ENCODE measurements at places on chromosomes 7 and 10.
A peak's percentile ranks its signal among the peaks of the same experiment; 100 is the strongest.

DNA sequence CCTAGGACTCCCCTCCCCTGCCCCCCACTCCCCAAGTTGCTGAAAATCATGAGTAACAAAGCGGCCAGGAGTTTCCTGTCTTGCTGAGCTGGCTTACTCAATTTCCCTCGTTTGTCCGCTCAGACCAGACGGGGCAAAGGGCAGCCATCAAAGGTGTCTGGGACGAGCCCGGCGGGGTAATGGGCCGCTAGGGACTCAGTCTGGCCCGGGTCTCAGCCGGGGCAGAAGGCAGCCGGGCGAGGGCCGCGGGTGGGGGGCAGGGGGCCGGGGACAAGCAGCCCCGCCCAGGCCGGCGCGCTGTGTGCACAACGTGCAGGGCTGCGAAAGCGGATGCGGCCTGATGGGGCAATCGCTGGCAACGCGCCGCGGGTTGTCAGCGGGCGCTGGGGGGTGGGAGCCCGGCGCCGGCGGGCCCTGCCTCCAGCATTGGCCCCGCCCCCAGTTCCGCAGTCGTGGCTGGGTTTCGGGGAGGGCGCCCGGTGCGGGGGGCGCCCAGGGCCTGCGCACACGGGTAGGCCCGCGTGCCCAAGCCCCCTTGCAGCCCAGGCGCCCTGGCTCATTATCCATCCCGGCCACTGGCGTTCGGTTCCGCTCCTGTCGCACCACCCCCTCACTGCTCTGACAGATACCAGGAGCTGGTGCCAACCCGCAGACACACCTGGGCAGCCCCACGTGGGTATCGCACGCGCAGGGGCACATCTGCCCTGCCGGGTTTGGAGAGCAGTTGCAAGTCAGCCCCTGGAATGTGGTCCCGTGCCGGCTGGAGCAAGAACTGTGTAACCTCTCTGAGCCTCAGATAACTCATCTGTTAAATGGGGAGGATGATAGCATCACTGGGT, 35.1 kb downstream of the DNAJB12 start:
- no peak for DNase-seq

DNA sequence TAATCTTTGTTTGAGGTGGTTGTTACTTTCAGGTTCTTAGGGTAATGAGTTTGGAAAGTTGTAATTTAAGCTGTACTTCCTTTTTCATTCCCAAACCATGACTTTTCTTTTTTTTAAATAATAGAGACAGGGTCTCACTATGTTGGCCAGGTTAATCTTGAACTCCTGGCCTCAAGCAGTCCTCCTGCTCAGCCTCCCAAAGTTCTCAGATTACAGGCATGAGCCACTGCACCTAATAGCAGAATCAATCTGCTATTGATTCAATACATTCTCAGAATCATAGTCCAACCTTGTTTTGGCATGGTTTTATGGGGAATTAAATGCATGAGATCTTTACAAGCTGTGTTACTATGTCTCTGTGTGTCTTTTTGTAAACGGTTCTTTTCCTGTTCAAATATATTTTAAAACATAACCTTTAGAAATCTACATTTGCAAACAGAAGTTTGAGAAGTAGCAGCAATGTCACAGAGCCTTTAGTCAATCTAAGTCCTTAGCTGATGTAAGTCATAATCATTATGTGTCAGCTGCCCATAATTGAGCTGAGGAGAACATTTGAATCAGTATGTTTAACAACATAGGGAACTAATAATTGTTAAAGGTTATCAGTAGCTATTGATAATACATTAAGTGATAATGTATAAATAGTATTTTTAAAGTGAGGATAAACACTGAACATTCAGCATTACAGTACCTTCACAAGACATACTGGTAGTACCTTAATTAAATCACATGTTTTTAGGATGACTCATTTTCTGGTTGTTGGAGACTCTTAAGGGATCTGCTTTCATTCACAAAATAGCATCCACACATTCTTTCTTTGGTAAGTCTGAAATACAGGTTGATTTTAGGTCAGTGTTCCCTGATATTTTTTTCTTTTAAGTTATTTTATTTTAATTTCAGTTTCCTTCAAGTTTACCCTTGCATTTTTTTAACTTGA, 8.8 kb downstream of the INPP5F start:
- peak; percentile 53 for DNase-seq

DNA sequence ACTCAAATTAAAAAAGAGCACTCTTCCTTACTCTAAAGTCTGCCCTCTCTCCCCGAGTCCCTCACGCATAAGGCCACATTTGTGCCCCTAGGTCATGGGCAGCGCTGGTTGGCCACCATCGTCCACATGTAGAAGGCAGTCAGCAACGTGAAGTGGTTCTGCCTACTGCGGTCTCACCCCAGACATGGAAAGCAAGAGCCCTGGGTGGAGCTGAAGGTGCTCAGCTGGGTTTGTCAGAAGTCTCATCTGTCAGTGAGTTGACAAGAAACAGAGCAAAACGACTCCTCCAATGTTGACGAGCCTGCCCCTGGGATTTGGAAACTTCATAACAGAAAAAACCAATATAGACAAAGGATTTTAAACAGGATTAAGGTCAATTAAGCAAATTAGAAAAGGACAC, 192.3 kb upstream of the PRSS58 start:
- no peak for DNase-seq

DNA sequence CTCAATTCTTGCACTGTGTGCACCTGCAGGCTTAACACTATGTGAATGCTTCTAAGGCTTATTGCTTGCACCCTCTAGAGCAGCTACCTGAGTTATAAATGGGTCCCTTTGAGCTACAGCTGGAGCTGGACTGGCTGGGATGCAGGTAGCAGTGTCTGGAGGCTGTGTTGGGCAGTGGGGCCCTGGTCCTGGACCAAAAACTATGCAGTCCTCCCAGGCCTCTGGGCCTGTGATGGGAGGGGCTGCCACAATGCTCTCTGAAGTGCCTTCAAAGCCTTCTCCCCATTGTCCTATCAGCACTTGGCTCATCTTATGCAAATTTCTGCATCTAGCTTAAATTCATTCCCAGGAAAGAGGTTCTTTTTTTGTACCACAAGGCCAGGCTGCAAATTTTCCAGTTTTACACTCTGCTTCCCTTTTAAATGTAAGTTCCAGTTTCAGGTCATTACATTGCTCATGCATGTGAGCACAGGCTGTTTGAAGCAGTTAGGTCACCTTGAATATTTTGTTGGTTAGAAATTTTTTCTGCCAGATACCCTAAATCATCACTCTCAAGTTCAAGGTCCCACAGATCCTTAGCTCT, 26.0 kb downstream of the KBTBD2 start:
- no peak for DNase-seq

DNA sequence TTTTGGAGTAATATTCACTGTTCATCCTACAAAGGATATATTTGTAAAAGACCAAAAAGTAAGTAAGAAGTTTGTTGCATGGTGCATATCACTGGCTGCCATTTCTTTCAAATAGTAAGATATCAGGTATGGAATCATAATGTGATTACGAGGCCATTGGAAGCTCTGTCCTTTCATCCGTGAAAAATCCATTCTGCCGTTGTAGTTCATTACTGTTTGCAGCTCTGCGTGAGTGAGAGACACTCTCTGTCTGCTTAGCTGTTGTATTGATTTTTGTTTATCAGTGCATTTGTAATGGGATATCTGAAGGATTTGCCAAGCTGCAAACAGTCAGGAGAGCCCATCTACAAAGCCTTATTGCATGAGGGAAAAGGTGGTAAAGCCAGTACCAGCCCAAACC, 44.1 kb upstream of the SLC39A12 start:
- DNase-seq: no peak

DNA sequence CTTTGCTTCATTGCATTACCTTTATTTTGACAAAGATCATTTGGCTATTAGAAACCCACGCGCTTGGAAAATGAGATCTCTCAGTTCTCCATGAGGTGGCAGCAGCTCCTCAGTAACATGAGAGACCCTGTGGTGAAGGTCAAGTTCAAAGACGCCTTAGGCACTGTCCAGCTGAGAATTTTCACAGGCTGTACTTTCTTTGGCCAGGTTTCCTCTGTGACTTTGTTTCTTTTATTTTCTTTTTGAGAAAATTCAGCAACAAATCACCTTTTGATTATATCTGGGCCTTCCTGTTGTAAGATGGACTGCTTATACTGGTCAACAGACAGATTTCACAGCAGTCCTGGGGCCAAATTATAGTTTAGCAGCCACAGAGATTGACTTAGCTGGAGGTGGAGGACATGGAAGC, 54.5 kb downstream of the RAB18 start:
- peak; percentile 31 for DNase-seq

DNA sequence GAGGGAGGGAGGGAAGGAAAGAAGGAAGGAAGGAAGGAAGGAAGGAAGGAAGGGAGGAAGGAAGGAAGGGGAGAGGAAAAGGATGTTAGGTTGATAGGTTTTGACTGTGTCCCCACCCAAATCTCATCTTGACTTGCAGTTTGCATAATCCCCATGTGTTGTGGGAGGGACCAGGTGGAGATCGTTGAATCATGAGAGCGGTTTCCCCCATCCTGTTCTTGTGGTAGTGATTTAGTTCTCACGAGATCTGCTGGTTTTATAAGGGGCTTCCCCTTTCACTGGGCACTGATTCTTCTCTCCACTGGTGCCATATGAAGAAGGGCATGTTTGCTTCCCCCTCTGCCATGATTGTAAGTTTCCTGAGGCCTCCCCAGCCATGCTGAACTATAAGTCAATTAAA, 15.1 kb upstream of the NUDCD3 start:
- no peak for DNase-seq

DNA sequence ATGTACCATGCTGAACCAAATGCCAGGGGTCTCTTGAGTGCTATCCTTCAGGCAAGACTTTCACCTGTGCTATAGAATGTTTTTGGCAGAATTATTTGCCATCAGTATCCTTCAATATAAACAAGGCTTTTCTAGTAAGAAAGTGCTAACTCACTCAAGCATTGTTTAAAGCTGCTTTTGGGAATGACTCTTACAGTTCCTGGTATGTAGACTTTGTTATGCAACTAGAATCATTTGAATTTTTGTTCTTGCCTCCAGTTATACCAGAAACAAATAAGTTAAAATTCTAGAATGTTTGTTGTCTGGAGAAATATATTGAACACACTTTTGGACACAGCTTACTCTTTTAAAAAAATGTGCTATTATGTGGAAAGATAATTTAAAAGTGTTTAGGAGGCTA, 39.5 kb upstream of the RTKN2 start:
- no peak for DNase-seq

DNA sequence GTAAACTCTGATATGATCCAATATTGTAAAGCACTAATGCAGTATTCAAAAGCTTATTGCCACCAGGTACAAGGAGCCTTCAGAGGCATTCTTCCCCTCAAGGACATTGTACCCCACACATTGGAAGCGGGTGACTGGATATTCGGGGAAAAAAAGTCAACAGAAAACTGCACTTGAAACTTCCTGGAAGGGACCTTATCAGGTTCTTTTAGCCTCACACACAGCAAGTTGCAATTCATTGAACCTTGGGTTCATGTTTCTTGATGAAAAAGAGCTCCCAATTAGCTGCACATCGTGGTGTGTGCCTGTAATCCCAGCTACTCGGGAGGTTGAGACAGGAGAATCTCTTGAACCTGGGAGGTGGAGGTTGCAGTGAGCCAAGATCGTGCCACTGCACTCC, 16.4 kb upstream of the MICU1 start:
- no peak for DNase-seq

- DNase-seq: no peak
Observed at GRCh38 chr10:6912929-6913328, 332.9 kb upstream of the PRKCQ start.

DNA sequence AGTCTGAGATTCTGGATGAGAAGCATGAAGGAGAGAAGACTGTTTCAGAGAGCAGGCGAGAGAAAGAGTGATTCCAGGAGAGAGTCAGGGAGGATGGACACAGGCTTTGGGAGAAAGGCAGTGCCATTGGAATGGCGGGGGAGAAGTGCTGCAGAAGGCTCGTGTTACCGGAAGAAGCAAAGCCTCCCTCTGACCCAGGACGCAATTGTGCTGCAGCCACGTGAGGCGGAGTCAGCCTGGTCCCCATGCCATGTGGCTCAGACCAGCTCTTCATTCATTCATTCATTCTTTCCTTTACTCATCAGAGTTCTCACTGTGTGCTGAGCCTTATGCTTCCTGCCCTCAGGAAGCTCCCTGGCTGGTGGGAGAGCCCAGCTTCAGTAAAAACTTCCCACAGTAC, 49.2 kb upstream of the COL13A1 start:
- DNase-seq: no peak

GRCh38 chr10:123863183-123863575, 28.4 kb downstream of the CPXM2 start:
- no peak for DNase-seq

- DNase-seq: no peak
Observed at GRCh38 chr7:937856-938484, 16.5 kb downstream of the ADAP1 start.

- DNase-seq: no peak
Observed at GRCh38 chr7:128074336-128074735, 43.1 kb upstream of the LRRC4 start.

- DNase-seq: no peak
Observed at GRCh38 chr10:131806646-131807317, 94.0 kb upstream of the PPP2R2D start.

DNA sequence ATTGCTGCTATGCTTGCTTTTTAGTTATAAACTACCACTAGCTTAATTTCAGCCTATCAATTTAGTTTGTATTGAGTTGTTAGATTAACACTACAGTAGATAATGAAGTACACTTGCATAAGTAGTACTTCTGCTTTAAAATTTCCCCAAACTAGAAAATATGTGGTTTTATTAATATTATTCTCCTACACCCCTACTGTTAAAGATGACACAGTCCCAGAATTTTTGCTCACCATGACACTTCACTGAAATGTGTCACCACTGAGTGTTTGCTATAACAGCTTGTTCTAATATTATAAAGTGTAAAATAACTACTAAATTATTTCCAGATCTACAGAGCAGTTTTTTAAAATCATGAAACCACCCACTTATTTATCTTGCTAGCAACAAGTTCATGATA, 31.6 kb downstream of the RHEB start:
- DNase-seq: no peak

DNA sequence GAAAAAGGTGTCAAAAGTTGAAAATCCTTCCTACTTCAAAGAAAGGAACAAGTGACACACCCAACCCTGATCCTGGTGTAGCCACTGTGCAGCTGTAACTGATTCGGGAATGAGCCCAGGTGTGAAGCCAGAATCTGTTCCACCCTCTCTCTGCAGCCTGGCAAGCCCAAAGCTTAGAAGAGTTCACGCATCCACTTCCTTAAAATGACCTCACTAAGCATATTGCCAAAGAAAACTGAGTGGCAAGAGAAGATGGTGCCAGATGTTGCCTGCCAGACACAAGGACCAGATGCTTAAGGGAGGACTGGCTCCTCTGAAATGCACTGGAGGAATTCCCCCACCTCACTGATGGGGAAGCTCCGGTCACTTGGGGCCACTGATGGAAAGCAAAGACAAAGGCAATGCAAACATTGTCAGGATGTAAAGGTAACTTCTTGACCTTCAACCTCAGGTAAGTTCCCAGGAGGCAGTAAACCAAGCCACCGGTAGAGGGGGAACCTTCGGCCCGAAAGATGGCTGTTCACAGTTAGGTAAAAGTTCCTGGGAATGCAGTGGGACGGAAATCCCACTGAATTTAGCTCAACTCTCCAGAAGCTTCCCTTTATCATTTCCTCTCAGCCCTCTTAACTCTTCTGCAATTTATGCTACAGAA, 554.9 kb downstream of the KCNMA1 start:
- DNase-seq: no peak
